NCI-H226 (cell line): ENCODE measurements at places on chromosomes 16 and 17.
A peak's percentile ranks its signal among the peaks of the same experiment; 100 is the strongest.

DNA sequence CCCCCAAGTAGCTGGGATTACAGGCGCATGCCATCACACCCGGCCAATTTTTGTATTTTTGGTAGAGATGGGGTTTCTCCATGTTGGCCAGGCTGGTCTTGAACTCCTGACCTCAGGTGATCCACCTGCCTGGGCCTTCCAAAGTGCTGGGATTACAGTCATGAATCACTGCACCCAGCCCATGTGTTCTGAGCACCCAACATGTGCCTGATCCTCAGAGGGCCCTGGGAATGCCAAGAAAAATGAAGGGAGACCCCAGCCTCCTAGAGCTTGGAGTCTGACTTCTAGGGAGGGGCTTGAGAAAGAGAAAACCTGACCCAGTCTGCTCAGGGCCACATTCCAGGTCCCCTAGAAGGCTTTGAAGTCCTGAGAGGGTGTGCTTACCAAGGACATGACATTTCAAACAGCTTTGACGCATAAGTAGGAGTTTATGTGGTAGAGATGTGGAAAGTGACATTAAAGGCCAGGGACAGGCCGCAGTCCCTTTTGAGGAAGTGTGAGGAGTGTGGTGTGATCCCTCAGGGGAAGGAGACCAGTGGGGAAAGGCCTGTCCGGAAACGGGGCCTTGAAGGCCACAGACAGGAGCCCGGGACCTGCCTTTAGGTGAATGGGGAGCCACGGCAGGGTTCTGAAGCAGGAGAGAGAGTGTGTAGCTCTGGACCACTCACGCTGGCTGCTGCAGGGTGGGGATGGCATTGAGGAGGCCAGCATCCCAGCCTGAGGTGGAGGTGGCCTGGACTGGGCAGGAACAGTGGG lies 1.1 kb upstream of the CCL22 start:
- DNase-seq, result no peak

DNA sequence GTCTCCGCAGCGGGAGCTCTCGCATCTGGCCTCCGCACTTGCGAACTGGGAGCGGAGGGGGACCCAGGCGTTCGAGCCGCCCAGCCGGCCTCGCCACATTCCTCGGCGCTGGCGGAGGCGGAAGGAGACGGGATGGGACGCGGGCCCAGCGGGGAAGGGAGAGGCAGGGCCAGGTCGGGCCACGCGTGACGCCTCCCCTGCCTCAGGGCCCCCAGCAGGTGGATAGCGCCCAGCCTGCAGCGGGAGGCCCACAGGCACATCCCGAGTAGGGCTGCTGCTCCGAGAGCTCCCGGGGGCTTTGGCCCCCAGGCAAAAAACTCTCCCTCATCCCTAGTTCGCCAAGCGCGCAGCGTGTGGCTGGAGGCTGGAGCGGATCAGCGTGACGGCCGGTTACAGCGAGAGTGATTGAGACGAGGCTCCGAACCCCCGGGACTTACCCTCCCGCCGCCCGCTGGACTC lies 800 bp downstream of the PLEKHH3 start:
- peak; percentile 24 for DNase-seq

- DNase-seq, result no peak
These were observed 2.3 kb downstream of the SPG7 start for GRCh38 chr16:89510526-89510925.

DNA sequence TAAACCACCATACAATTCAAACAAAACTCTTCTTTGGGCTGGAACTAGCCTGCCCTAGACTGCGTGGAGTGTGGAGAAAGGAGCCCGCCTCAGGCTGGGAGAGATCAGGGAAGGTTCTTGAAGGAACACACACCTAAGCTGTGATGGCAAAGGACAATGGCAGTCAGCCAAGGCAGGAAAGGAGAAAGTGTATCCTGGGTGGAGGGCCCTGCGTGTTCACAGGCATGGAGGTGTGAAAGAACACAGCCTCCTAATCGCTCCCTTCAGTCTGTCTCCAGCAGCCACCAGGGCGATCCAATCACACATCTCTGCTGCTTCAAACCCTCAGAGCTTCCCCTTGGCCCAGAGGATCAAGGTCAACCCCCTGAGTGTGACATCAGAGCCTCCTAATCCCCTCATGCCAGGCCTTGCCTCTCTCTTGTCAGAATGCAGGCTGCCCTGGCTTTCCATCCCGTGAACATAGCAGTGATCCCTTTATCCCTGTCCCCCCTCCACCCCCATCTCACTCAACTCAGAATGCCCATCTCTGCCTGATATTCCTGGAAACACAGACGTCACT lies 173.0 kb downstream of the KATNIP start:
- no peak for DNase-seq

- DNase-seq, result no peak
These were observed 8.1 kb downstream of the CLTC start for GRCh38 chr17:59627770-59628171.

DNA sequence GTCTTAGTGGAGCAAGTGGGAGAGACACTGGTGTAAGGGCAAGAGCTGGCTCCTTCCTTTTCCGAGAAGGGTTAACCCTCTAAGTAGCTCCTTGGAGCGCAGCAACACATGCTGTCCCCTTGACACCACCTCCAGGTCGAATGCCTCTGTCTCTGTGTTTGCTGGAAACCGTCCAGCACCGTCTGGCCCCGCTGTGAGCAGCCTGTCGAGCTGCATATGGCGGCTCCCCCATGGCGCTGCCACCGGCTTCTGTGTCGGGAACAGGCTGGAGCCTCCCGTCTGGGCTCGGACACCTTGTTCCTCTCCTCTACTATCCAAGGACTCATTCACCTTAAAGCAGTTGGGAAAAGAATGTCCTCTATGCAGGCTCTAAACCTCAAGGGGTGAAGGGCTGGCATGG lies 28.9 kb upstream of the WSCD1 start:
- no peak for DNase-seq

DNA sequence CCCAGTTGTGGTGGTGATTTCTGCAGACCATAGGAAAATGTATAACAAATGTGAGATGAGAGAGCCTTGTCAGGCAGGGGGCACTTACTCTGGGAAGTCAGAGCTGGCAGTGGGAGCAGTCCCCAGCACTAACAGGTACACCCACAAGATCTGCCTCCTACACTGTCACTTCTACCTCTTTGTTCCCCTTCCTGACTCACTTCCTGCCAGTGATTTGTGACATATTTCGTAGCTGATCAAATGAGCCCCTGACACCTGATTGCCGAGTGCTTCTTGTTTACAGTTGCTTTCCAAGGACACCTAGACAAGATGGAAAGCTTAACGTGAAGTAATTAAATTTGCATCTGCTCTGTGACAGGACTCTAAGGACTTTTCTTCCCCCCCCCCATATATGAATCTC lies 40.5 kb downstream of the FTO start:
- no peak for DNase-seq

DNA sequence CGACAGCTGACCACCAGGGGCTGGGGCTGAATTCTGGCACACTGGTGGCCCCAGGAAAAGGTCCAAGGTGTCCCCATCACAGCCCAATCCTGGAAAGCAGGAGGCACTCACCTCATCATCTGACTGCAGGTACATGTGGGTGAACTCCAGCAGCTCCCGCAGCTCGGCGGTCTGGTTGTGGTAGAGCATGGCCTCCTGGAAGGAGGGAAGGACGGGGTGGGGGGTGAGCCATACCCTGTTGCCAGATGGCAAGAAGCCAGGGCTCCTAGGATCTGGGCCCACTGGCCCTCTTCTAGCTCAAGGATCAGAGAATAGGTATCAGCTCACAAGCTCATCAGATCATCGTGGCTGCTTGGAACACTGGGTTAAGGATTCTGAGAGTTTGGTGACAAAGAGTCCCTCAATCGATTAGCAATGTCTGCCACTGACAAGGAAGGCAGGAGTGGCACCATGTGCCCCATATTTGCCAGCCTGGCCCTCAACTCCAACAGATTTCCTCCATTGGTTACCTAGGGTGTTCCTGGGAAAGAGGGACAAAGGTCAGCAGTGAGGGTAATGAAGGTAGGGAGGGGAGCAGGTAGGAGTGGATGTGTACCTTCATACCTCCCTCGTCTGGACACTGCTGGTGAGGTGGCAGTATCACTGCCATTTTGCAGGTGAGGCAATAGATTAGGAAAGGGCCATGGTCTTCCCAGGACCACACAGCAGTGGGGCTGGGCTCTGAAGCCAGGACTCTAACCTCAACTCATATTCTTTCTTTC lies 4.9 kb downstream of the P3H4 start:
- no peak for DNase-seq

DNA sequence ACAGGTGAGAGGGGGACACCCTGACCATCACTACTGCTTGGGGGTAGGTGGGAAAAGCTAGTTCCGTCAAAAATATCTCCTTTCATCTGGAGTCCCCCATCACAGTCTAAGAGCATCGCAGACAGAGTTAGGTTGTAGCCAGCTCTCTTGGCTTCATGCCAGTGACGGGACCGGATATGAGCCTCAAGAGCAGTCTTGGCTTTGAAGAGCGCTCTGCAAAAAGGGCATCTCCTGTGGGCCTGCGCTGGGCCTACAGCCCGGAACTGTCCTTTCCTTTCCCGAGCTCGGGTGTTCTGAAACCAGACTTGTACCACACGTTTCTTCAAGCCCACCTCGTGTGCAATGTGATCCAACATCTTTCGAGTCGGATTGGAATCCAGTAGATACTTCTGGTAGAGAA lies 253.6 kb downstream of the ZFHX3 start:
- DNase-seq, result no peak

DNA sequence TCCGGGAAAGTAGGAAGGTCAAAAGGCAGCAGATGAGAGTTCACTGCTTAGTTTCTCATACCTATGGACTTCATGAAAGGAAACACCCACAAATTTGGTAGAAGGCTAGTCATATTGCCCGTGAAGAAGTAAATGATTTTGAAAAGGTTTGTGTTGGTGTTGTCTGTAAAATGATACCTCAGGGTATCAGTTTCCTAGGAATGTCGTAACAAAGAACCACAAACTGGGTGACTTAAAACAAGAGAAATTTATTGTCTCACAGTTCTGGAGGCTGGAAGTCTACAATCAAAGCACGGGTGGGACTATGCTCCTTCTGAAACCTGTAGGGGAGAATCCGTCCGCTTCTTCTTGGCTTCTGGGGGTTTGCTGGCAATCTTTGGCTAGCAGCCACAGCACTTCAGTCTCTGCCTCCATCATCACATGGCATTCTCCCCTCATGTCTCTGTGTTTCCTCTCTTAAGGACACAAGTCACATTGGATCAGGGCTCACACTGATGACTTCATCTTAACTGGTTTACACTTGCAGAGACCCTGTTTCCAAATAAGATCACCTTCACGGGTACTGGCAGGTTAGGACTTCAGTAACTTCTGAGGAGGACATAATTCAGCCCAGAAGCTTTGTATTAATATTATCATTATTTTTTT lies 2.0 kb upstream of the NAE1 start:
- DNase-seq, result peak; percentile 11

DNA sequence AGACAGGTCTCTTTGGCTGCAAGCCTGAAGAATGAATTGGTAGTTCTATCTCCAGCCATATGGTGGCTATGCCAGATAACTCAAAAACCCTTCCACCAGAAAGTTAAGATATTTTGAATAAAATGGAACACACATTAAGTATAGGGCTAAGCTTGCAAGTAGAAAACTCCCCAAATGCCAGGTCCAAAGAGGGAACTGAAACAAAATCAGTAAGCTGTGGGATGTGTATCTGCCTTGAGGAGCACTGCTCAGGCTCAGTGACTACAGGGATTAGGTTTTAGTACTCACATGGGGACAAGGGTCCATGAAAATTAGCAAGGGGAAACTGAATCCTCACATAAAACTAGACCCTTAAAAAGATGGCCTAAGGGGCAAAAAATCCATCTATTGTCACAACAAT lies 115.7 kb upstream of the PMFBP1 start:
- DNase-seq, result no peak

- no peak for DNase-seq
These were observed 19.9 kb upstream of the C16orf78 start for GRCh38 chr16:49353680-49354079.

DNA sequence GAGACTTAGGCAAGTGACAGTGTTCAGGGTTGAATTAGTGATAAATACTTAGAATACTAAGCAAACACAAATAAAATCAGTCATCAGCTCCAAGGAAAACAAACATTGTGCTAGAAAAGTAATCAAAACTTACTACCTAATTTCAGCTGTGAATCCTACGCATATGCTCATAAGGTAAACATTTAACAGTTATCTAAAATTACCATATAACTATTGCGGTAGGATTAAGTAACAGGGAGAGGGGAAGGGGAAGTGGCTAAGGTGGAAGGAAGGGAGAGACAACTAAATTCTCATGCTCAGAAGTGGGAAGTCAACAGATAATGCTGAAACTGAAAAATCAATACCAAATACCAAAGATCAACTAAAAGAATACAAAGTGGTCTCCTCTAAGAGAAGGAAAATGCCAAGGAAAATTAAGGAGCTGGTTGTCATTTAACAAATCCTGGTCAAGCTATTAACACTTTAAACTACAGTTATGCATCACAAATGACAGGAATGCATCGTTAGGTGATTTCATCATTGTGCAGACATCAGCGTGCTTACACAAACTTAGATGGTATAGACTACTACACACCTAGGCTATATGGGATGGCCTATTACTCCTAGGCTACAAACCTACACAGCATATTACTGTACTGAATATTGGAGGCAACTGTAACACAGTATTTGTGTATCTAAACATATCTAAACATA lies 20.0 kb downstream of the USP32 start:
- DNase-seq, result no peak

GRCh38 chr16:11245988-11246387 lies 10.0 kb downstream of the SOCS1 start:
- no peak for DNase-seq

GRCh38 chr17:72520665-72521303 lies 400.0 kb downstream of the SOX9 start:
- DNase-seq, result no peak

- DNase-seq, result no peak
These were observed 53.6 kb downstream of the CDH11 start for GRCh38 chr16:65068151-65068740.

- DNase-seq, result no peak
These were observed 9.4 kb downstream of the BMERB1 start for GRCh38 chr16:15443753-15444152.

DNA sequence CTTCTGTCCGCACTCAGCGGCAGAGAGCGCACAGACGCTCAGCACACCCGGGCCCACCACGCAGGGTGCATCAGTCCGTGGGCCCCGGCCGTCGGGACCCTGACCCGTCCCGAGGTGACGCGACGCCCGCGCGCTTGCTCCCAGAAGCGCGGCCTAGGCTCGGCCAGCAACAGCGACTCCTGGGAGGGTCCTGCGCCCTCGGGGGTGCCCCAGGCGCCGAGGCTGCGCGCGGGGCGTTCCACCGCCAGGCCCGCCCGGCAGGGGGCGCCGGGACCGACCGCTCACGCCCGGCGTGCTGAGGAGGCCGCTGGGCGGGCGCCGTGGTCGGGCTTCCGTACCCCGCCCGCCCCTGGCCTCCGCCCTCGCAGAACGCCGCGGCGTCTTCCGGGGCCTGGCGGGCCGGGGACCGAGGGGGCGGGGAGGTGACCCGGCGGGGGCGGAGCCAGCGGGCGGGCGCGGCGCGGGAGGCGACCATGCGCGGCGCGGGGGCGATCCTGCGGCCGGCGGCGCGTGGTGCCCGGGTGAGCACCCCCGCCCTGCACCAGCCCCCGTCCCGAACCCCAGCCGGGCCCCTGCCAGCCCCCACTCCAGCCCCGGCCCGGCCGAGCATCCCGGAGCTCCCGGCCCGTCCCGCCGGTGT lies at the start of gene CISD3:
CISD3 (plus strand) TSS at position 456 of the 640 bp plus-strand sequence; CDS start at position 474, 18 bp downstream.
- DNase-seq, result peak; percentile 83

- DNase-seq, result peak; percentile 98
These were observed 5.8 kb upstream of the KIFC3 start for GRCh38 chr16:57807968-57808528.
